ENCODE measurements at places on chromosomes 3 and 15. TPM values are rescaled to one million over a fixed set of nuclear protein-coding genes. Genes with fewer than 3 reads are reported as not detected.

DNA sequence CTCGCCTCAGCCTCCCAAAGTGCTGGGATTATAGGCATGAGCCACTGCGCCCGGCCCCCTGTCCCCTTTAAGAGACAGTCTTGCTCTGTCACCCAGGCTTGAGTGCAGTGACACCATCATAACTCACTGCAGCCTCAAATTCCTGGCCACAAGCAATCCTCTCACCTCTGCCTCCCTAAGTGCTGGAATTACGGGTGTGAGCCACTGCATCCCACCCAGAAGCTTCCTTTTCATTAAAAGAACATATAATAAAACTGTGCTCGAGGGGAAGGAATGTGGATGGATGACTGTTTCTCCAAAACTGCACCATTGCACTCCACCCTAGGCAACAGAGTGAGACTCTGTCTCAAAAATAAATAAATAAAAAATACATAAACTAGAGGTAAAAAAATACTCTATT lies 70.1 kb downstream of the NCEH1 start:
- no peak for DNase-seq

DNA sequence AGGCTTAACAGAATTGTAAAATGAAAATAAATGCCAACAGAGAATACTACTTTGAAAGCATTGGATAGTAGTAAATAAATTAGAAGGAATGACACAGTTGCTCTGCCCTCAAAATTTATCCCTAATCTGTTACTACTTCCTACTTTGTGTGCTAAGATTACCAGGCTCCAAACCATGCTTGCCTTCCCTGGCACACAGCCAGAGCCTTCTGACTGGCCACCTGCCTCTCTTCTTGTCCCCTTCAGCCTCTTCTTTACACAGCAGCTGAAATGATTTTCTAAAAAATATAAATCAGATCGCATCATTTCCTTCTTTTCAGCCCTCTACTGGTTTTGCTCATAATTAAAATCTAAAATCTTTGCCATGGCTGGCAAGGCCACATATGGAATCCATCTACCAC lies 334.1 kb downstream of the FHIT start:
- no peak for DNase-seq

- no peak for DNase-seq
Observed at GRCh38 chr3:21534462-21534861, 216.5 kb downstream of the ZNF385D start.

Gene XIRP1
- not detected for total RNA-seq

DNA sequence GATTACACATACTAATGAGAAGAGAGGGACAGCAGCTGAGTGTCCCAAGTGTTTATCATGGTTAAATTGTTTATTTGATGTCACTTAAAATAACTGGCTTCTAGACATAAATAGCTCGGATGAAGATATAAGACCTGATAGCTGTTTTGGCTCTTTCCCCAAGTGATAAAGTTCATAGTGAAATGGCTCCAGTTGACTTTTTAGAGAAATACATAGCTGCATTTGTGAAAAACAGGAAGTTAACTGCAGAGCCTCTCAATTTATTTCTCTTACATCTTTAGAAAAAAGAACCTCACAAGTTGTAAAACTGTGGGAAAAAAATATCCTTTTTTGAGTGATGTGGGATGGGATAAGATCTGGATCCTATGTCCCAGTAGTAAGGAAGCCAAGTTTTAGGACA lies 332.9 kb upstream of the RASGRP1 start:
- no peak for DNase-seq
